ENCODE measurements at places on chromosomes 2 and 18.

DNA sequence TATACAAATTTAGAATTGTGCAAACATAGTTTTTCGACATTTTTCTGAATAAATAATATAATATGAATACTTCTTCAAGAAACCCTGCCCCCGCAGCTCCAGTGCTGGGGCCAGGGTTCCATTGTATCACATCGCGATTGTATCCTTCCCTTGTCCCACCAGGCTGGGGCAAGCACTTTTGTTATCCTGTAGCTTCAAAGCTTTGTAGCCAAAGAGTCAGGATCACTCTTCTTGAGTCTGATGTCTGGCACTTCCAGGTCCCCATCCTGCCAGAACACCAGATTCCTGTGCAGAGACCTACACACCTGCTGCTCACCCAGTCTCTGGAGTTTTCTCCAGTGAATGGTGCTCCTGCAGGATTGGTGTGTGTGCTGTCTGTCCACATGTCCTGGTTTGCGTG is 186.9 kb downstream of the ASB1 start:
- DNase-seq, result no peak

GRCh38 chr2:2985020-2985419 is 392.6 kb downstream of the EIPR1 start:
- DNase-seq, result no peak

GRCh38 chr2:231189571-231190495 is 8.6 kb upstream of the ARMC9 start:
- no peak for DNase-seq

- no peak for DNase-seq
Observed at GRCh38 chr18:31219395-31219794, 56.7 kb upstream of the DSC1 start.

DNA sequence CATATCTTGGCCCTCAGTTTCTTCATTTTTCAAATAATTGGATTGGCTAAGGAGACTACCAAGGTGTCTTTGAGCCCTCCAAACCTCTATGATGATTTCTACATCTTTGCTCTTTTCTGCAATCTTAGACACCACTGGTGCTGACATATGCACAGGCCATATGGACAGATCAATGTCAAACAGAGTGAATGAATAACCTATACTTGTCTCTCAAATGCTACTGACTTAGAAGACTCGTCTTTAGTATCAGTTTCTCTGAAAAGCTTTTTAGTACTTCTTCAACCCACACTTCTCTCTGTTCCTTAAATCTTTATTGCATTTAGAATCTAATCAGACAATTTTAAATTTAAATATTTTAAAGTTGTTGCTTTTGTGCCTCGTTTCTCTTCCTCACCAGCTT is 258.2 kb downstream of the LTBP1 start:
- no peak for DNase-seq

GRCh38 chr2:127347734-127348392 is 39.9 kb downstream of the MAP3K2 start:
- no peak for DNase-seq

DNA sequence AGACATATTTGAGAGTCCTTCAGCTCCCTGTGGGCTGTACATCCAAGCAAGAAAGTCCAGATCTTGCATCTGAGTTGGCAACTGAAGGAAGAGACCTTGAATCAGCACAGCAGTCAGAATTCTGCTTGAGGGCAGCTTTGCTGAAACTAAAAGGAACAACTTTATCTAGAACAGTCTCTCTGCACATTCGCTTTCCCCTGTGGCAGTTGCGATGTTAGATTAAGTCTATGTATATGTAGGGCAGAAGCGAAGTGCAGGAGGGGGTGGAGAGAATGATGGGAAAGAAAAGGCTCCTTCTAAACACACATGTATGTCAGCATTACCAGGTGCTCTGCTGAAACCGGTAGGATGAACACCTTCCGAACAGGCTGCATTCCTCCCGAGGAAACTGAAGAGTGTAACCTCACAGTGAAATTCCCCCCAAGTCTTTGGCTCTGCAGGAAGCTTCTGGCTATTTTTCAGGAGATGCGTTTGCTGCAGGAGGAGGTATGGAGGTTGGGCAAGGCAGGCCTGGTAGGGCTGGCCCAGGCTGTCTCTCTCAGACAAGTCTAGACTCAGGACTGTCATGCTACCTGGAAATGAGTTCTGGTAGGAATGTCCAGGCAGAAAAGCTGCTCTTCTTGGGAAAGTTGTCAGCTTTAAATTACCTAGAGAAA is 70.0 kb upstream of the ATL2 start:
- no peak for DNase-seq

DNA sequence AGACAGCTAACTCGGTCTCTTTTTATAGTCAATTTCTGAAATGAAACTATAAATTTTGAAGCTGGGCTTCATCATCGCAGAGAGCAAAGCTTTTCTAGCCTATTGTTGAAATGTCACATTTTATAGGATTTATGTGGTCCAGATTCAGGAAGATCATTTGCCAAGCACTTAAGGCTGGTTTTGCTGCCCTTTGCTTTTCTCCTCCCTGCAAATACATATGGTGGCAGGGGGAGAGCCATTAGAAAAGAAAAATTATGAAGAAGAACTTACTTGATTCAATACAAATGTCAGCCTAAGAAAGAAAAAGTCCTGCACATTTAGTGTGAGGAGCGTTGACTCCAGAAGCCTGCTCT is 206.9 kb upstream of the NRP2 start:
- DNase-seq, result no peak

DNA sequence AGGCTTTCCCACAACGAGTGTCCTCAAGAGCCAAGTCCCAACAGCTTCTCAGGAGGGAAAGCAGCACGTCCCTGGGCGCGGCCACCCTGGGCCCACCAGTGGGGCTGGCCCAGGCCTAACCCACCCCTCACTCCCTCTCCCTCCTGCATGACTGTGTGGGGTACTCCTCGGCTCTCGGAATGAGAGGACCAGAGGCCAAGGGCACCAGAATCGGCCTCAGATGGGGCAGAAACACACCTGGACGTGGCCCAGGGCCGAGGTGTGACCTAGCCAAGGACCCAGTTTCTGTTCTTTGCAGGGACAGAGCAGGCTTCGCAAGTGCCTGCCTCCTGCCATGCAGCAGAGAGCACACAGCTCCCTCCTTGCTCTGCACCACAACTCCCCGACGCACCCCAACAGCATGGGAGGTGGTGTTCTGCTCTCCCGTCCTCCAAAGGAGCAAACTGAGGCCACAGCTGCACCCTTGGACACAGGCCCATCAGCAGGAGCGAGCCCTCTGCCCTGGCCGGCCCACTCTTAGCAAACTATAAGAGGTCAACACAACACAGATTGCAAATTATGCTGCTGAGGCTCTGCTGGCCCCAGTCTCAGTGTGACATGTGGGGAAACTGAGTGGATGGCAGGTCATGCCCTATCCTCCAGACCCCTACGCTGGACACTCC is 19.7 kb downstream of the HS6ST1 start:
- DNase-seq, result no peak

- no peak for DNase-seq
Observed at GRCh38 chr2:170651624-170652325, 63.4 kb upstream of the SP5 start.

- no peak for DNase-seq
Observed at GRCh38 chr18:6021306-6022073, 126.2 kb upstream of the TMEM200C start.

- no peak for DNase-seq
Observed at GRCh38 chr2:113116100-113116958, 11.1 kb upstream of the IL1RN start.

GRCh38 chr2:19802086-19802841 is 99.5 kb downstream of the TTC32 start:
- DNase-seq, result no peak

All from SHP77 (cell line).